HS-27A (cell line): ENCODE measurements at places on chromosomes 5 and 9.

DNA sequence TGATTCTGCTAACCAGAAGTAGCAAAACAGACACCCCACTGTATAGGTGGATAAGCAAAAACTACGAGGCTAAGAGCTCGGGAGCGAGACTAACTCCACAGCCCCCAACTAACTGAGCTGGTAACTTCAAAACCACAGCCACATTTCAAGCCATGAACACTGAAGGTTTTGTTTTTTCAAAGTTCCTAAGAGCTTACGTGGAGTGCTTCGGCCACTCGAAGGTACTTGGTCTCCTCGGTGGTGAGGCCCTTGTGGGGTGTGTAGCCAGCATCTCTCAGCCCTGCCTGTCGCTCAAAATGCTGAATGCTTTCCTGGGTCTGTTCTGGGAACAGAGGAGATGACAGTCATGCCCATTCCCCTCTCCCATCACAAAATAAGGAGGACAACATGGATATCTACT lies 11.1 kb downstream of the KIAA1191 start:
- no peak for DNase-seq

DNA sequence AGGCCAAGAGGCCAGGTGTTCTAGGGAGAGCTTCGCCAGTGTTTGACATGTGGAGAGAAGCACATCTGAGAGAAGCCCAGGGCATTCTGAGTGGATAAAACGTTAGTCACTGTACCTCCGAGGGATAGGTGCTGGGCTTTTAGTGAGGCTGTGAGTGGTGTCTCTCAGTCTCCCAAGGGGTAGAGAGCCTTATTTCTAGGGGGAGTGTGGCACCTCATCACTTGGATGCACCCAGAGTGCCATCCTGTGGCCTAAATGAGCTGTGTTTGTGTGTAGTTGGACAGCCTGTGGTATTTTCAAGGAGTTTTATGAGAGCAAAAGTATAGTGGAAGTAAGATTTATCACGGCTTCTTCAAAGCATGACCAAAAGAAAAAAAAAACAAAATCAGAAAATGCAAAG lies 1046.9 kb upstream of the WWC1 start:
- DNase-seq: no peak

GRCh38 chr9:36559036-36559695 lies 13.5 kb upstream of the MELK start:
- no peak for DNase-seq

DNA sequence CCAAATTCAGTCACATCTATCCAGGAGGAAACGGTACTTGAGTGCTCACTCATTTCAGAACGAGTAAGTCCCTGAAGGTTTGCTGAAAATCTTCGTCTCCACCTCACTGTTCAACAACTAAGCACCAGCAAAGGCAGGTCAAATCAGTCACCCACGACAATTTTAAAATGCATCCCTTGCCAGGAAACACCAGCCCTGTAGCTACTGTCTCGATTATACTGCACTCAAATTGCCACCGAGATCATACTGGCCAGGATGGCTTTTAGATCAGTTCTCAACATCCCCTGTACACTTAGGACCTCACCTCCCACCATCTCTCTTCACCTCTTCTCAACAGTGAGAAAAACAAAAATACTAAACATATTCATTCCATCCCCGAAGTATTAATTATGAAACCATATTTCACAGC lies 298.6 kb downstream of the AGTPBP1 start:
- DNase-seq: no peak

- DNase-seq: peak; percentile 75
These were observed 49.4 kb upstream of the COL5A1 start for GRCh38 chr9:134592018-134592818.

DNA sequence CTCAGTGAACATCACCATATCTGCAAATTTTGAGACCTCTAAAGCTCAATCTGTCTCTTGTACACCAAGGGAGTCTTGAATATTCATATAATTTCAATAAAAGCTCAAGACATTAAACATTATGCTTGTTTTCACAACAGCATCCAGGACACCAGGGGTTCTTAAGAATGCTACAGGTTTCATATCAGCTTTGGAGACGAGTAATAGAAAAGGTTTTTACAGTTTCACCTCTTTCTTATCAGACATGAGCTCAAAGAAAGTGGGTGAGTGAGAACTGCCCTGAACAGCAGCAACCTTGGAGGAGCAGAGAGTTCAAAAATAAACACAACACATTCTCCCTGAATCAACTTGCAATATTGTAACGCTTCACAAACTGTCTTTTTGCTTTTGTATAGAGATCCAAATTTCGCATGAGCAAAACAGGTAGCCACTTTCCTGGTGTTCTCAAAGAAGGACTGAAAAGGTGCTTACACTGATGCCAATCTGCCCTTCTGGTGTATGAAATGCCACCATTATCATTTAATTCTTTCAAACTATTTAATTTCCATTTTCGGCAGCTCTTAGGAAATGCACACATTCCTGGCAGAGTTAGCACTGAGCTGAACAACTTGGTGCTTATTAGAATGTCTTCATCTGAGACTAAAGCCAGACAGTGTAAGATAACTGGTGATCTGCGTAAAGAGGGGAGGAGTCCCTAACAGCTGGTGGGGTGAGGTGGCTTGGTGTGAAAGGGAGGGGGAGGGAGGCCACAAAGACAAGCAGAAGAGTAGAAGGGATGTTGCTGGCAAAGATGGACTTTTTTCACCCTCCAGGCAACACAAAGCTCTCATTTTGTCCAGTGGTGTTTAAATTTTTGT lies 535.3 kb downstream of the PDE4D start:
- no peak for DNase-seq
